ENCODE measurements at places on chromosomes 2 and 18. TPM values are rescaled to one million over a fixed set of nuclear protein-coding genes. Genes with fewer than 3 reads are reported as not detected.

The TPRKB gene
- total RNA-seq: 19.2 TPM

- H3K4me3 ChIP-seq: no peak overlapping the region
- no peaks in the 10 kb centered on the region for H3K4me1 ChIP-seq
- DNase-seq: no peak
- H3K27ac ChIP-seq: no peak overlapping the region
Measured at GRCh38 chr2:45046786-45047185, 37.5 kb upstream of the SIX2 start.

The MROH2A gene
- total RNA-seq: not detected

- H3K4me1 ChIP-seq: no peaks in the 10 kb centered on the region
- no peak overlapping the region for H3K27ac ChIP-seq
- H3K36me3 ChIP-seq: no peaks in the 10 kb centered on the region
- H3K4me3 ChIP-seq: no peak overlapping the region
- DNase-seq: no peak
Measured at GRCh38 chr2:8957628-8958027, 45.9 kb downstream of the MBOAT2 start.

The CD8B2 gene
- total RNA-seq: not detected

DNA sequence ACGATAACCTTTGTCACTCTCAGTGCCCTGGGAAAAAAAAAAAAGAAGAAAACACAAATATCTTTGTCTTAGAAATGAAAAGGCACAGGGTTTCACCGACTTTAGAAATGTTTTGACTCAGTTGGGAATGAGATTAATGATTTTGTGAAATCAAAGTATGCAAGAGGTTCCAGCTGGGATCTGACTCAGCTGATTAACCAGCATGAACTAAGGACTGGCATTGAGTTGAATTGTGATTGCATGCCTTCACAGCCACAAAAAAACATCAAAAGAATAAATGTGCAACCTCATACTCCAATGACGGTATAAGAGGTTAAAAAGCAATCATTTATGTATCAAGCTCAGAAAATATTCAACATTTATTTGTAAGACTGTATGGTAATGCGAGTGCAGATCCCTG lies 566.6 kb upstream of the DSEL start:
- DNase-seq: no peak
- no peaks in the 10 kb centered on the region for H3K36me3 ChIP-seq
- no peaks in the 10 kb centered on the region for H3K4me1 ChIP-seq
- H3K27ac ChIP-seq: no peak overlapping the region
- H3K27me3 ChIP-seq: no peaks in the 10 kb centered on the region

All from upper lobe of right lung (tissue), 1 donor.